ENCODE measurements at places on chromosomes 1 and 21.

DNA sequence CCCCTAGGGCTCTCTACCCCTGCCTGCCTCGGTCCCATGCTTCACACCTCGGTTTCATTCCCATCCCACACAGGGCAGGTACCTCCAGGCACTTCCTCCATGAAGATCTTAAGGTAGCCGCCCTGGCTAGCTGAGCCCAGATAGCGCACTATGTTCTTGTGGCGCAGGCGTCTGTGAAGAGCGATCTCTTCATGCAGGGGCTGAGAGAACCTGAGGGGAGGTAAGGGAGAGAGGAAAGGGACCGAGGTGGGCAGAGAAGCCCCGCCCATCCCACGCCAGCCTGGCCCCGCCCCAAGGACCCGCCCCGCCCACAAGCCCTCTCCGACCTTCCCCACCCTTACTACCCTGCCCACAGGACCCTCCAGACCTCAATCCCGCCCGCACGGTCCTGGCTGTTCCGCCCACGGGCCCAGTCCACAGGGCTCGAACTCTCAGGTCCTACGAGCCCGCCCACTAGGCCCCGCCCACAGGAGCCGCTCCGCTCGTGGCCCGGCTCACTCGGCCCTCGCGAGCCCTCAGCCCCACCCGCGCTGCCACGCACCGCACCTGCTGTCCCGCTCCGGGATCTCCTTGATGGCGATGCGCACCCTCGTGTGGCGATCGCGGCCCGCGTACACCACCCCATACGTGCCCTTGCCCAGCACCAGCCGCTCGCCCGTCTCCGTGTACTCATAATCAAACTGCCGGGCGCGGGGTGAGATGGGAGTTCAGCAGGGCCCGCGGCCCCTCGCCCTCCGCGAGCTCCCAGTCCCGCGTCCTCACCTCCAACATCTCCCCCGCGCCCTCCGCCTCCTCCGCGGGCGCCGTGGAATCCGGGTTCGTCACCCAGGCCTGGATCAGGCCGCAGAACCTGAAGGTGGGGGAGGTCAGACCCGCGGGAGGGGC is 6.4 kb downstream of the MAP3K6 start:
- no peaks in the 10 kb centered on the region for H3K36me3 ChIP-seq
- DNase-seq = no peak
- H3K27ac ChIP-seq = no peak overlapping the region
- H3K27me3 ChIP-seq = peaks cover 17% of the 10 kb centered on the region

- H3K27me3 ChIP-seq = no peaks in the 10 kb centered on the region
- DNase-seq = no peak
- no peaks in the 10 kb centered on the region for H3K36me3 ChIP-seq
Observed at GRCh38 chr1:224175617-224176016, 7.4 kb upstream of the DEGS1 start.

- H3K4me1 ChIP-seq = no peaks in the 10 kb centered on the region
- H3K27me3 ChIP-seq = no peaks in the 10 kb centered on the region
- no peak overlapping the region for H3K27ac ChIP-seq
Observed at GRCh38 chr1:192108161-192108560, 50.1 kb upstream of the RGS18 start.

DNA sequence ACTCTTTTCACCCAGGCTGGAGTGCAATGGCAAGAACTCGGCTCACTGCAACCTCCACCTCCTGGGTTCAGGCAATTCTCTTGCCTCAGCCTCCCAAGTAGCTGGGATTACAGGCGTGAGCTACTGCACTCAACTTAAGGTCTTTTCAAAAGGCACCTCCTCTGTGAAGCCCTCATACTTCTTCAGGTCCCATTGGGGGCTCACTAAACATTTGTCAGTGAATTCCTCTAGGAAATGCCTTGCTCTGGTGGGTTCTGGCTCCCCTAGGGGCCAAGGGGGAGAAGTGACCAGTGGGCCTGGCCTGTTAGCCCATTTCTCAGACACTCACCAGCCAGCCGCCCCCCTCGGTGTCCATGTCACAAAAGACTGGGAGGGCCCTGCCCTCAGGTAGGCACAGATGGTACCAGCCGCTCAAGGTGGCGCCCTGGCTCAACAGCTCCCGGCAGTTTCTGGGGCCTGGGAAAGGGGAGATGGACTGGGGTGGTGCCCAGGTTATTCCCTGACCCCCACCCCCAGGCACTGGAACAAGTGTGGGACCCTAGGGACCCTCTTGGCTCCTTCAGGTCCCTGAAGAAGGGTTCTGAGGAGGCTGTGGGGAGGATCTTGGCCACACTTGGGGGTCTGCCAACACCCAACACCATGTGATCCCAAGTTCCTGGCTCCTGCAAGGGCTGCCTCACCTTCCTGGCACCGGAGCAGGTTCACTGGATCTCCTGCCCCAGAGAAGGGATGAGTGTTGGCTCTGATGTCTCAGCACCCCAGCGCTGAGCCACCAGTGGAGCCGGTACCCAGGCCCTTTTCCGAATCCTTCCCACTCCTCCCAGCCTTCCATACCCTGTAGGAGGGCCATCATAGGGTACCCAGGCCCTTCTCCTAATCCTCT is 1.6 kb downstream of the FCN3 start:
- DNase-seq = no peak
- H3K4me3 ChIP-seq = no peak overlapping the region
- 0 out of 2 replicates have a peak, but pooled peaks cover 2% of the 10 kb centered on the region for H3K27me3 ChIP-seq
- H3K27ac ChIP-seq = no peak overlapping the region

- H3K4me3 ChIP-seq = no peak overlapping the region
- H3K27me3 ChIP-seq = no peaks in the 10 kb centered on the region
- H3K27ac ChIP-seq = no peak overlapping the region
- no peaks in the 10 kb centered on the region for H3K36me3 ChIP-seq
Observed at GRCh38 chr1:65531972-65532570, 111.6 kb downstream of the LEPR start.

GRCh38 chr1:113855630-113856400 is 15.7 kb downstream of the PTPN22 start:
- H3K27me3 ChIP-seq = no peaks in the 10 kb centered on the region
- no peaks in the 10 kb centered on the region for H3K36me3 ChIP-seq
- H3K27ac ChIP-seq = no peak overlapping the region
- H3K4me3 ChIP-seq = no peak overlapping the region
- DNase-seq = no peak

GRCh38 chr1:73331726-73332125 is 866.2 kb downstream of the LRRIQ3 start:
- no peak overlapping the region for H3K4me3 ChIP-seq
- no peak overlapping the region for H3K27ac ChIP-seq
- H3K27me3 ChIP-seq = no peaks in the 10 kb centered on the region
- no peak for DNase-seq
- H3K4me1 ChIP-seq = no peaks in the 10 kb centered on the region
- H3K36me3 ChIP-seq = no peaks in the 10 kb centered on the region

DNA sequence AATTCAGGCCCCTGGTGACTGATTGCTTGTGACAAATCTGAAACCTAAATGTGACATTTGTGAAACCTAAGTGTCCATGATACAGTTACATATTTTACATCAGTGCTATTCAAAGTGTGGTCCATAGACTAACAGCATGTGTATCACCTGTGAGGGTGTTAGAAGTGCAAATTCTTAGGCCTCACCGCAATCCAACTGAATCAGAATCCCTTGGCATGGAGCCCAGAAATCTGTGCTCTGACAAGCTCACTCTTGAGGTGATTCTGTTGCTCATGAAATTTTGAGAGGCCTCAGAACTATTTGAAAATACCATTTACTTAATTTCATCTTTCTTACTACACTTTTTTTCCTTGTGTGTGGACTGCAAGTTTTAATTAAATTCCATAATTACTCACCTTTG is 587.9 kb downstream of the ADGRL2 start:
- no peak for DNase-seq
- no peaks in the 10 kb centered on the region for H3K36me3 ChIP-seq
- H3K4me3 ChIP-seq = no peak overlapping the region
- H3K4me1 ChIP-seq = no peaks in the 10 kb centered on the region
- no peaks in the 10 kb centered on the region for H3K27me3 ChIP-seq

DNA sequence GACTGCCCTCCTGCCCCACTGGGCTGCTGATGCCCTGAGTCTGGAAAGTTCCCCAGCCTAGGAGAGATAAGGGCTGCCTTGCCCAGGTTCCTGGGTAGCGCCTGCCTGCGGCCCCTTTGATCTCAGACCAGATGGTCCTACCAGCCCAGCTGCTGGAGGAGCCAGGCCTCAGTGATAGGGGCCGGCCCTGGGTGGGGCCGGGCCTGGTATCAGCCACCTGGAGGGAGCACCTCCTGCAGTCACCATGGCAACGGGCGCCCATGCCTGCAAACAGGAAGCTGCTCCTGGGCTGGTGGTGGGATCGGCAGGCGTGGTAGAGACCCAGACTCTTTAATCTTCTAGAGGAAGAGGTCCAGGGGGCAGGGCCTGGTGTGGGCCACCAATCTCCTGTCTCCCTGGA is 119.7 kb upstream of the WNT4 start:
- DNase-seq = peak; percentile 9
- peaks cover 99% of the 10 kb centered on the region for H3K27me3 ChIP-seq
- H3K4me3 ChIP-seq = no peak overlapping the region
- no peaks in the 10 kb centered on the region for H3K4me1 ChIP-seq

- H3K27me3 ChIP-seq = no peaks in the 10 kb centered on the region
- no peak overlapping the region for H3K4me3 ChIP-seq
- no peak overlapping the region for H3K27ac ChIP-seq
- H3K36me3 ChIP-seq = no peaks in the 10 kb centered on the region
Observed at GRCh38 chr1:165490175-165490574, 45.2 kb upstream of the RXRG start.

- no peaks in the 10 kb centered on the region for H3K27me3 ChIP-seq
- no peak for DNase-seq
- H3K36me3 ChIP-seq = no peaks in the 10 kb centered on the region
- no peaks in the 10 kb centered on the region for H3K4me1 ChIP-seq
- H3K27ac ChIP-seq = no peak overlapping the region
- no peak overlapping the region for H3K4me3 ChIP-seq
Observed at GRCh38 chr1:233157245-233157644, 138.3 kb downstream of the PCNX2 start.

DNA sequence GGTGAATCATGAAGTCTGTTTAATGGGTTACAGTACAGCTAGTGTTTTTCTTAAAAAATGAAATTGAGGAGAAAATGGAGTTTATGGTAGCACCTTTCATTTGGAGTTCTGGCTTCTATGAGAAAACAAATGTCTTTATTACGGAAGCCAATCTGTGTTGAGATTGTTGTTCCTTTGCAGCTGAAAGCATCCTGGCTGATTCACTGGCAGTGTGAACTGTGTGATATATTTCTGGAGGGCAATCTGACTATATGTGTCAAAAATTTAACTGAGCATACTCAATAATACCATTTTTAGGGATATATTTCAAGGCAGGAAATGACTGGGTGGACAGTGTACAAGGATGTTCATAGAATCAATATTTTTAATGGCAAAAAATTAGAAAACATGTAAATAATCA is 46.6 kb upstream of the LYST start:
- H3K4me1 ChIP-seq = no peaks in the 10 kb centered on the region
- no peak for DNase-seq
- H3K27me3 ChIP-seq = no peaks in the 10 kb centered on the region
- no peaks in the 10 kb centered on the region for H3K36me3 ChIP-seq

DNA sequence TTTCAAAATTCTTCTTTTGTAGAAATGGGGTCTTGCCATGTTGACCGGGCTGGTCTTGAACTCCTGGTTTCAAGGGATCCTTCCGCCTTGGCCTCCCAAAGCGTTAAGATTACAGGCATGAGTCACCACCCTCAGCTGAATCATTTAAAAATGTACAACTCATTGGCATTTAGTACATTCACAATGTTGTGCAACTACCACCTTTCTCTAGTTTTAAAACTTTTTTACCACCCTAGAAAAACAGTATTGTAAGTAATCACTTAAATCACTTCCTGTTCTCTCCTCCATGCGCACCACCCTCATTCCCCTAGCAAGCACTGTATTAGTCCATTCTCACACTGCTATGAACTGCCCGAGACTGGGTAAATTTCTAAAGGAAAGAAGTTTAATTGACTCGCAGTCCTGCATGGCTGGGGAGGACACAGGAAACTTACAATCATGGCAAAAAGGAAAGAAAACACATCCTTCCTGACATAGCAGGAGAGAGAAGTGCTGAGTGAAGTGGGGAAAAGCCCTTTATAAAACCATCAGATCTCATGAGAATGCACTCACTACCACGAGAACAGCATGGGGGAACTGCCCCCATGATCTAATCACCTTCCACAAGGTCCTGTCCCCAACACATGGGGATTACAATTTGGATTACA is 14.4 kb upstream of the THEM5 start:
- H3K36me3 ChIP-seq = no peaks in the 10 kb centered on the region
- H3K27me3 ChIP-seq = no peaks in the 10 kb centered on the region
- no peak for DNase-seq
- H3K27ac ChIP-seq = no peak overlapping the region
- no peak overlapping the region for H3K4me3 ChIP-seq

DNA sequence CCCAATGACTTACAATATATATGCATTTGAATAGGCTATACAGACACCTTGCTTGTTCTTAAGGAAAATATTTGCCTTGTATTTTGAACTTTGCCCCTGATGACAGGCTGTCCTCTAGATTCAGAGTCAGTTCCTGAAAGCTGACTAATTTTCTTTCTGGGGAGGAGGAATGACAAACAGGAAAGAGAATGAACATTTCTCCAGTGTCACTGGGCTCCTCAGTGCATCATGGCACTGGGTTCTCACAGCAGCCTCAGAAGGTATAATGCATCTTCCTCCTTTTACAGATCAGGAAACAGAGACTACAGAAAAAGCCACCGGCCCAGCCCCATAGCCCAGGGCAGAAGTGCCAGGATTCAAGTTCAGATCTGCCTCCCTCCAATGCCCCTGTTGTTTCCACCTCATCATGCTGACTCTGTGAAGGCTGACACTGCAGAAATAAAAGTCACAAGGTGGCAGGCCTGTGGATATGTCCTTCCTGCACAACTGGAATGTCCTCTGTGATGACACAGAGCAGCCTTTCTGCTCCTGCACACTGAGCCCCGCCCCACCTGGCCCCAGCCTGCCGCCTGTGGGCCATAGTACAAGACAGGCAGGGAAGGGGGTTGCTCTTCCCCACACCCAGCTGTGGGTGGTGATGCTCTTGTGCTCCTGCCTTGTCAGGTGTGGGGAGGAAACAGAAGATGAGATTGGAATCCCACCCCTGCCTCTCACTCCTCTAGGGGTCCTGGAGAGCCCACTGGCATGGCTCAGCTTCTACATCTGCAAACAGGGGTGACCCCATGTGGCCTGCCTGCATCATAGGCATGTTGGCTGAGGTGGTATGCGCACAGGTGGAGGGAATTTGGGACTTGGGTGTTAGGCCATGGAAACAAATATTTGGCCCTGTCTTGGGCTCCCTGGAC is 6.4 kb downstream of the TTC22 start:
- H3K27ac ChIP-seq = no peak overlapping the region
- peaks cover 8% of the 10 kb centered on the region for H3K4me1 ChIP-seq
- no peaks in the 10 kb centered on the region for H3K27me3 ChIP-seq
- DNase-seq = no peak
- no peaks in the 10 kb centered on the region for H3K36me3 ChIP-seq

GRCh38 chr21:29190923-29191331 is 60.5 kb downstream of the MAP3K7CL start:
- no peak for DNase-seq
- H3K36me3 ChIP-seq = no peaks in the 10 kb centered on the region
- 0 out of 2 replicates have a peak, but pooled peaks cover 5% of the 10 kb centered on the region for H3K4me1 ChIP-seq
- no peak overlapping the region for H3K27ac ChIP-seq
- no peaks in the 10 kb centered on the region for H3K27me3 ChIP-seq
- H3K4me3 ChIP-seq = no peak overlapping the region

Data from MM.1S (cell line).